ENCODE measurements at places on chromosomes 2 and 18. TPM values are rescaled to one million over a fixed set of nuclear protein-coding genes. Genes with fewer than 3 reads are reported as not detected.

GRCh38 chr2:227608561-227609338 is 5.9 kb downstream of the SCYGR3 start:
- DNase-seq = no peak

- no peak for DNase-seq
These were observed 141.8 kb downstream of the ACKR3 start for GRCh38 chr2:236711440-236711839.

DNA sequence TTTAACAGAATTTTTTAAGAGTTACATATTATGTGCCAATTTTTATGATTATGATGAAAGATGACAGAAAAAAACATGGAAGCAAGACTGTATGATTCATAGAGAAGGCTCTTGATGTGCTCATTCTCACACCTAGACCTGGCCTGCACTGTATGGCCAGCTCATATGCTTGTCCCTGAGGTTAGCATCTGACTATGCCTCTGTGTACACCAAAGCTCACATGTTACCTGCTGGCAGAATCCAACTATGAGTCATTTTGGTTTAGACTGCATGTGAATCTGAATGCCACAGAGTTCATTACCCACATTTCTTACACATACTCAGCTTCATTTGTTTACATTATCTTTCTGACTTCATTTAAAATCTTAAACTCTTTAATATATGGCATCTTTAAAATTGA is 139.0 kb downstream of the DSC3 start:
- no peak for DNase-seq

GRCh38 chr2:35548171-35548570 is 807.4 kb upstream of the CRIM1 start:
- no peak for DNase-seq

DNA sequence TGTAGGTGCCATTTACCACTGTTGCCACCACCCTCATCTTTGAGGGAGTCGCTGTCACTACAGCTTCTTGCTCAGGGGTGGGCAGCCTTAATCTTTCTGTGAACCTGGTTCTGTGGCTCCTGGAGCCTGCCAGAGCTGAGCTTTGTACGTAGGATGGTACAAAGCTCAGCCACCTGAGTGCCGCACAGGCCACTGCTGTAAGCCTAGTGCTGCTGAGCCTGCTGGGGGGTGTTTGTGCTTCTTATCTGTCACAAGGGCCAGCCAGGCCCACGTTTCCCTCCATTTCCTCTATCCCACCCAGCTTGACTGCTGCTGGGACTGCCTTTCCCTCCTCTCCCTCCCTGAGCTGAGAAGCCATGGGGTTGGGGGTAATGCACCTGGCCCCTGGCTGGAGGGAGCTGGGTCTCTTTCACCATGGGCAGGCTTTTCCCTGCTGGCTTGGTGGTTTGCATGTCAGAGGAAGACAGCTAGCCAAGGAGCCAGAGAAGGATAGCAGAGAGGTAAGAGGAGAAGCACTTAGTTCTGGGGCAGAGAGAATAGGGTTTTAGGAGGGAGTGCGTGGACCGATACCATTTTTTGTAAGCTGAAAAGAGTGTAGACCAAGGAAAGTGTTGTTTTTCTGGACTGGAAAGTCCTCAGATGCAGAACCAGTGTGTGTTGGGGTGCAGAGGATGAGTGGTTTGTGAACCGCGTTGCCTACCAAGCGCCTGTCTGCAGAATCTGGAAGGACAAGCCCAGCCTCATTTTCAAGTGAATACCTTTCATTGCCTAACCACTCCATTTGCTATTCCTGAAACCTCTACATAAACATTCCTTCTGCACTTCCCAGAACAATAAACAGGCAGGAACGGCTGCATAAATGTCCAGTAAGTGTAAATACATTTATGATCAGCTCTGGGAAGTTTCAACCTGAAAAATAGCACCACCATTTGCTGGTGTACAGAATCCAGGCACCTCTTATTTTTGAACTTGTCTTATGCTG is 45.1 kb upstream of the FHL2 start:
- no peak for DNase-seq

GRCh38 chr2:37629529-37629928 is 41.9 kb downstream of the CDC42EP3 start:
- no peak for DNase-seq

DNA sequence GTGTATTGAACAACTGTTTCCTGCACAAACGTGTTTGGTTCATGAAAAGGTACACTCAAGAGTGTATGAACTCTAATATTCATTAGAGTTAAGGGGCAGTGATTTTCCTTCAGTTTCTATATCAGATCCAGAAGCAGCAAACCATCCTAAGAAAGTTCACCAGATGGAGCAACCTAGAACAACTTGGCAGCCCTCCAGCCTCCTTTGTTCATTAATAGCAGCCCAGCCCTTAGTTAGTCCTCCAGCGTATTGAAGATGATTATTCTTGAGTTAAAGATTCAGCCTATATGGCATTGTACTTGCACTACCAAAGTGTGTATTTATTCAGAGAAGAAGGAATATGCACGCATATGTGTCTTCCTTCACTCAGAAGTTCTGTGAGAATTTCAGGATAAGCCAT is 365.5 kb downstream of the SETBP1 start:
- no peak for DNase-seq

GRCh38 chr2:187842978-187843847 is 289.0 kb upstream of the TFPI start:
- DNase-seq = no peak

DNA sequence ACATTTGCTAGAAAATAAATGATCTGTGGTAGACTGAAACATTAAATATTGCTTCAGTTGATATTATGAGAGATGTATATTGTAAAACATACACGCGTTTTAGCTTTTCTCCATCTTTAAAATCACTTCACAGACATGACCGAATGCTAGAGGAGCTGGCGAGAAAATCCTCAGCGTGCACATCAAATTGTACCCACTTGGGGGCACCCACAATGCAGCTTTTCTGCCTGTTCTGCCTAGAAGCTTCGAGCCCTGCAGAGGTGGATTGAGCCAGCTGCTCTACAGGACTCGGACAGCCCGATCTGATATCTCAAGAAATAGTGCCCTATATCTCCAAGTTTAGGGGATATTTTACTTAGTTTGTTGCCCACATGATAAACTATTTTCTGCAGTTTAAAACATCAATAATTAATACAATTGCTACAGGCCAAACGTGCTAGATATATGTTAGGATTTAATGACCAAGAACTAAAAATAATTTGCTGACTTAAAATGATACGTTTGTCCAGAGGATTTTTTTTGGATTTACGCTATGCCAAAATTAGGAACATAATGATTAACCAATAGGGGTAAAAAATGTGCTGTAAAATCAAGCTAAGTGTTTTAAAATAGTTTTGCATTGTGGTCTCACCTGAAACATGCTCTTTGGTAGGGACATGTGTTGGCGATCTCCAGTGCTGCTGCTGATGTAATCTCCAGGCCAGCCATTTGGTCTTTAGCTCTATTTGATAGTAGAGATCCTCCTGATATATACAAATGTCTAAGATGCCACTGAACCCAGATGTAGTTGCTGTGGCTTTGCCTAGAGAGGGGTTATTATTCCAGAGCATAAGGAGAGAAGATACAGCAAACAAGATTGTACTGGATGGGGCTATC is 22.3 kb upstream of the ATP5MC3 start:
- peak; percentile 70 for DNase-seq

DNA sequence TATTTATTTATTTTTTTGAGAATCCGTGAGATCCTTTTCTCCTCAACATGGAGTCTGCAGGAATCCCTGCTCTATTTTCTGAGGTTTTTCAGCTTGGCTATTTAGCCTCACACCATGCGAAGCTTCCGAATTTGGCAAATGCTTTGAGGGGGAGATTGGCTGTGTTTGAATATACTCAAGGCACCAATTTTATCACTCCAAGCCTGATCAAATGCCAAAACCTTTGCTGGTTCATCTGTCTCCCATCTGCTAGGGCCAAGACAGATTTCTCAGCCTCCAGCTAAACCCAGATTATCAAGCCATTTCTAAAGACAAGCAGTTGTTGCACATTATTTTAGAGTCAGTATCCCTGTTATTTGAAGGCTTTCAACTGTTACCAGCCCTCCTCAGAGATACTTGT is 295.7 kb downstream of the XIRP2 start:
- no peak for DNase-seq

DNA sequence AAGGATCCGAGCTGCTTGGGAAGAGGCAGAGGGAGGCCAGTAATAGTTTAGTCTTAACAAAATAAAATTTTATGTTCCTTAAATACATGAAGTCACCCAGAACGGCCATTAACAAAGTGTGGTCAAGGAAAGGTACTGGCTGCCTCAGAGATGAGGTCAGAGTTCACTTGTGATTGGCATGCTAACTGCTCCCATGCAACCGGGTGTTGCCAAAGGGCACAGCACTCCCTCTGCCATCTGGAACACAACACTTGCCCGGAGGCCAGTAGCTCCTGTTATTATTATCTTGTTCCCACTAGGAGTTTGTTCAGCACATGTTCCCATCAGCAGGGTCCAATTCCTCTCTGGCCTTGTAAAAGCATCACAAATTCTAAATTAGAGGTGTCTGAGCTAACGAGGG is 207.0 kb downstream of the CYP26B1 start:
- no peak for DNase-seq

- DNase-seq = no peak
These were observed 568.5 kb downstream of the TSN start for GRCh38 chr2:122323927-122324326.

DNA sequence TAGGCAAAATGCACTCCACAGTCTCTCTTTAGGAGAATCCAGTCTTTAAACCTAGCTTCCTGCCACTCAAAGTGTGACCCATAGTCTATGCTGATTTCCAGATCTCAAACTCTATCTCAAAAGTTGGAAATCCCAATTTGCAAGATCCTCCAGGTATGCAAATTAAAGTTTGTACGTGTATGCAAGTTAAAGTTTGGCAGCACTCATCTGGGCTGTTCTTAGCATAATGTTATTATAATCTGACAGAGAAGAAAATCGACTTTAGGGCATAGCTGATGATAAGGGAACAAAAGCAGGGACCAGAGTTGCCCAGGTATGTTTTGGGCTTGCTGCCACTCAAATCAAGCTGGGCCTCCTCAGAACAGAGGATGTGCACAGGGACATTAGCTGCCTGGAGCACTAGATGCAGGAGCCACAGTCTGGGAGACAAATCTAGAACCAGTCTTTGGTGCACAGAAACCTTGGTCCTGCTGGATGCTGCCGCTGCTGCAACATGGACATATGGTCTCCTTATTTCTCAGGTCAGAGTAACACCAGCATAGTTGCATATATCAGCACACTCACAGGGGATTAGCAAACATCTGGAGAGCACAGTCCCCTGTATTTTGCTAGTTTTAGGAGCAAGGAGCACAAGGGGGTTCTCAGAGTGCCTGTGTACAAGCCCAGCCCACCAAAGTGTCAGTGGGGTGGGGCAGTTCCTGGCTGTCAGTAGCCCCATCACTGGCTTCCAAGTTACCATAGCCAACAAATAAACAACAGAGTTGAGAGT is 242.6 kb downstream of the TTC32 start:
- DNase-seq = no peak

- DNase-seq = no peak
These were observed 42.4 kb downstream of the HPCAL1 start for GRCh38 chr2:10345126-10345525.

DNA sequence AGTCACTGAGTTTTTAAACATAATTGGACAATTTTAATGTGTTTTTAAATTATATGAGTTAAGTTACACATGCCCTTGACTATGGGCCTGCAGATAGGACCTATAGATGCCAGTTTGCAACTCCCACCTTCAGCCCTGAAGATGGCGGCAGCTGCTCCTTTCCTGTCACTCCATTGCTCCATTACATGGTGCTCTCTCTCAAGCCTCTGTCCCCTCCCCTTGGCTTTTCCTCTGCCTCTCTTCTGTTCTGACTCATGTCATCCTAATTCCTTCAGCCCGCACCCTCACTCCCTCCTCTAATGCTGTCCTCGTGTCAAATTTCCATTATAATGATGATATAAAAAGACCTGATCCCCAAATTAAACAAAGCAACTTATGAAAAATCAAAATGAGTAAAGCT is 133.7 kb upstream of the HNRNPA3 start:
- DNase-seq = no peak

GRCh38 chr18:55665506-55665905 is 77.5 kb upstream of the TCF4 start:
- DNase-seq = no peak

DNA sequence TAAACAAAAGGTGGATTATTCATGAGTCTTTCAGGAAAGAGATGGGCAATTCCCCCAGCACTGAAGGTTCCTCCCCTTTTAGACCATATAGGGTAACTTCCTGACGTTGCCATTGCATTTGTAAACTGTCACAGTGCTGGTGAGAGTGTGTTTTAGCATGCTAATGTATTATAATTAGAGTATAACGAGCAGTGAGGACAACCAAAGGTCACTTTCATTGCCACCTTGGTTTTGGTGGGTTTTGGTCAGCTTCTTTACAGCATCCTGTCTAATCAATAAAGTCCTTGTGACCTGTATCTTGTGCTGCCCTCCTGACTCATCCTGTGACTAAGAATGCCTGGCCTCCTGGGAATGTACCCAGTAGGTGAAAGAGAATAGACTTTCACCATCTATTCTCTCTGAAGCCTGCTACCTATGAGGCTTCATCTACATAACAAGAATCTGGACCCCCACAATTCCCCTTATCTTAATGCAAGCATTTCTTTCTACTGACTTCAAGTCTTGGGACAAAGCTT is 148.7 kb downstream of the CABLES1 start:
- no peak for DNase-seq

GKN1 gene
- total RNA-seq = 8.0 TPM

EPHA4 gene
- total RNA-seq = 1.5 TPM

TUBB6 gene
- total RNA-seq = 33.6 TPM

ONECUT2 gene
- 8.5 TPM for total RNA-seq

PTRHD1 gene
- total RNA-seq = 14.3 TPM

LRATD1 gene
- 4.0 TPM for total RNA-seq

SRD5A2 gene
- total RNA-seq = not detected

PID1 gene
- 3.5 TPM for total RNA-seq

HK2 gene
- 0.56 TPM for total RNA-seq

TLX2 gene
- not detected for total RNA-seq

All from pancreas (tissue), 10 donors.